A549 treated with AZD2906 at 1 μM for 4 hours (cell line): ENCODE measurements at places on chromosomes 3 and 15. TPM values are rescaled to one million over a fixed set of nuclear protein-coding genes. Genes with fewer than 3 reads are reported as not detected.

The HAUS2 gene
- total RNA-seq = 18.4 to 23.8 TPM (median 19.1 TPM) in 5 replicates

The GATA2 gene
- total RNA-seq = 3.9 to 5.6 TPM (median 4.9 TPM) in 5 replicates

The CP gene
- 3.4 to 7.4 TPM (median 6.1 TPM) in 5 replicates for total RNA-seq

The FBXL2 gene
- total RNA-seq = 6.9 to 8.0 TPM (median 7.5 TPM) in 5 replicates

The CFAP92 gene
- total RNA-seq = 0.09 TPM in 1 of 5 replicates, not detected in the others

The CAPN7 gene
- total RNA-seq = 21.6 to 32.5 TPM (median 25.6 TPM) in 5 replicates

The PRTG gene
- 8.9 to 10.9 TPM (median 9.9 TPM) in 5 replicates for total RNA-seq

The TXNRD3 gene
- total RNA-seq = 6.6 to 7.4 TPM (median 7.0 TPM) in 5 replicates

The SLC22A14 gene
- 0.03 to 0.05 TPM (median 0.05 TPM) in 3 of 5 replicates, not detected in the others for total RNA-seq

The SOX14 gene
- total RNA-seq = not detected in 5 replicates

The SNTN gene
- not detected in 5 replicates for total RNA-seq

The DNAH12 gene
- total RNA-seq = 0.08 to 0.16 TPM (median 0.08 TPM) in 4 of 5 replicates, not detected in the other

The PATL2 gene
- 0.03 to 0.14 TPM (median 0.08 TPM) in 4 of 5 replicates, not detected in the other for total RNA-seq

The KLHL24 gene
- total RNA-seq = 5.8 to 8.9 TPM (median 6.4 TPM) in 5 replicates

The TMEM212 gene
- total RNA-seq = not detected in 5 replicates

The CHST13 gene
- 0.31 to 1.0 TPM (median 0.91 TPM) in 5 replicates for total RNA-seq
